Body of pancreas (tissue), 4 donors: ENCODE measurements at places on chromosomes 11 and 22. TPM values are rescaled to one million over a fixed set of nuclear protein-coding genes. Genes with fewer than 3 reads are reported as not detected.

The SHANK3 gene
- total RNA-seq = 15.5 TPM

The OR56A1 gene
- not detected for total RNA-seq

The GLYATL2 gene
- not detected for total RNA-seq

The MISFA gene
- not detected for total RNA-seq

The MS4A4A gene
- total RNA-seq = 1.3 TPM

The TBX10 gene
- not detected for total RNA-seq

The SEZ6L gene
- 0.52 TPM for total RNA-seq

The OR6A2 gene
- total RNA-seq = 2.3 TPM

The SPDYC gene
- not detected for total RNA-seq

GRCh38 chr11:89293965-89294679 is 116.4 kb downstream of the TYR start:
- DNase-seq = peak; percentile 26

GRCh38 chr22:23578306-23578705 is 1.8 kb downstream of the IGLL1 start:
- no peak for DNase-seq

DNA sequence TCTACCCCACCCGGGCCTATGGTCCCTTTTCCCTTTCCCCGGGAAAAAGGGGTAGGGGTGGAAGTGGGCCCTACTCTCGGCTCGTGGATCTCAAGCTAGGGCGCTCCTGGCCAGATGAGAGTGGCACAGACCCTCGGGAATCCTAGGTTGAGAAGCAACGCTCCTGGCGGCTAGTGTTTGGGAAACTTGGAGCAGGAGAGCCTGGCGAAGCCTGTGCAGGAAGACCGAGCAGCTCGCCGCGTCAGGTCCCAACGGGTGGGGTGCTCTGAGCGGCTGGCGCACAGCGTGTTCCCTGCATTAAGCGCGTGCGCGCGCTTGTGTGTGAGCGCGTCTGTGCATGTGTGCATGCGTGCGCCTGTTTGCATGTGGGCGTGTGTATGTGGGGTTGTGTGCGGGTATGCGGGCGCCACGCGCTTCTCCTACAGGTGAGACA is 7.1 kb upstream of the FLI1 start:
- DNase-seq = peak; percentile 37

DNA sequence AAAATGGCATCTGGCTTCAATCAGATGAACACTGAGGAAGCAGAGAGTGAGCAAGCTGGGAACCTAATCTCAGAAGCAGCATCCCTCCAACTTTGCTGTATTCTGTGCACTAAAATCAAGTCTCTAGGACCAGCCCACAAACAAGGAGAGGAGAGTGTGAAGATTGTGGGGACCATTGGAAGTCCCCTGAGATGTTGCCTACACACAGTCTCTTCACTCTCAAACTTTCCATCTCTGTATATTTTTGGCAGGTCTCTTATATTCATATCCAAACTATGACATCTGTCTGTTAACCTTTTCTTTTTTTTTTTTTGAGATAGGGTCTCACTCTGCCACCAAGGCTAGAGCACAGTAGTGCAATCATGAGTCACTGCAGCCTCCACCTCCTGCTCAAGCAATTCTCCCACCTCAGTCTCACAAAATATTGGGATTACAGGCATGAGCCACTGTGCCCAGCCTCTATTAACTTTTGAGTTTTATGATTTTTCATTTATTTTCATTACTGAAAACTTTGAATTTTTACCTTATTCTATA is 1096.4 kb downstream of the TBC1D22A start:
- no peak for DNase-seq

- no peak for DNase-seq
Observed at GRCh38 chr11:119797736-119798135, 68.7 kb upstream of the NECTIN1 start.

DNA sequence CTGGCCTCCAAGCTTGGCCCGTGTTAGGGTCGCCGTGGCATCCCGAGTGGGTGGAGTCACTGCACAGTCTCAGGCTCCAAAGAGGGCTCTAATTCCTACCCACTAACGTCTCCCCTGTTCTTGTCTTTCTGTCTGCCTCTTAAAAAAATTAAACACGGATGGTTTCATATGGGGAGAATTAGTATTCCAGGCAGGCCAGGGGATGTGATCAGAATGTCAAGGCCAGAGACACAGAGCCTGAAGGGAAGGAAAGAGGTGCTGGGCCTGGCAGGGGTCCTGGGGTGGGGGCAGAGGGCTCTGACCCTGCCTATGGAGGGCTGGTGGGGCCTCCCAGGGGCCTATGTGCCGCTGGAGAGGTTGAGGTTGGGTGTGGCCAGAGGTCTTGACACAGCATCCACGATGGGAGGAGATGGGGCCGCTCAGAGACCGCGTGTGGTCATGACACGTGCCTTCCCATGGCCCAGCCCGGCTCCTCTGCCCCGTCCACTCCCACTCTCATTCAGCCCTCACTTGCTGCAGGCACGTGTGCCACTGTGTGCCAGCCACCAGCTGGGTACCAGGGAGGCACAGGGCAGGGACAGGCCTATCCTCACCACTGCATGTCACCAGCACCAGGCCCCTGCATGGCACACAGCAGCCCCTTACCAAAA is 56.5 kb downstream of the FLRT1 start:
- DNase-seq = no peak

GRCh38 chr11:102495161-102496042 is 35.1 kb downstream of the MMP7 start:
- DNase-seq = peak; percentile 50

DNA sequence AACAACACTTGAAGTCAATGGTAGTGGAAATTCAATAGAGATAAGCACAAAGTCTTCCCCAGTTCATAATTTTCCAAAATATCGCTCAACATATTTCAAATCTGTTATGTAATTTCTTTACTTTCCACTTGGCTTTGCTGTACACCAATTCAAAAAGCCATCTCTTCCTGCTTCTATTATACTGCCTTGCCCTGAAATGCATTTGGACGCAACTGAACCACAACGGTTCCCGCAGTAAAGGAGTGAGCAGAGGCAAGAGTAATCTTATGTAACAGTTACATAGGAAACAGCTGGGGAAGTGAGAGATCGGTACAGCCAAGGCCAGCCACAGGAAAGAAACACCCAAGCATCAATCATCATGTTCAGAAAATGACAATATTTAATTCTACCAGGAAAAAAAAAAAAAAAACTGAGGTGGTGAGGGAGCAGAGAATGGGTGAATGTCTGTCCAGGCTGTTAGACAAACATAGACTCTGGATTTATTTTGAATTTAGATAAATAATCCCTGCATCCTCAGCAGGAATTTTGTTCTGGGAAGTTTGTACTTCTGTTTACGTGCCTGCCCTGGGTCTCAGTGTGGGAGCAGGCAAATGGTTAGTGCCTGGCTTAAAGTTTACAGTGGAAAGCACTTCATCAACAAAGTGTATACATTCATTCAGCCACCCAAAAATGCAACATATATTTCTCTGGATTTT is 392.2 kb downstream of the ETS1 start:
- DNase-seq = no peak

GRCh38 chr11:72234920-72235319 is 9.1 kb downstream of the PHOX2A start:
- no peak for DNase-seq

DNA sequence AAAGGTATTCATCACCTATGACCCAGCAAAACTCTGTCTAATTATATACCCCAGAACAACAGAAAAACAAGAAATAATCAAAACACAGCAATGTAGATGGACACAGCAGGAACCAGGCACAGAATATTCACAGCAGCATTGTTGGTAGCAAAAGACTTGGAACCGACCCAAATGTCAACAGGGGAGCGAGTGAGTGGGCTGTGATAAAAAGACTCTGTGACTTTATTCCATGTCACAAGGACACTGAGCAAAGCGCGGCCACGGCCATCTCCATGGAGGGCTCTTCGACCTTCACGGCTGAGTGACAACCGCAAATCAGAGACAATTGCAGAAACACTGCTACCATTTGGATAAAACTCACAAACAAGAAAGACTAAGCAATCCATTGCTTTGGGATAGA is 1373.1 kb downstream of the TBC1D22A start:
- DNase-seq = no peak

DNA sequence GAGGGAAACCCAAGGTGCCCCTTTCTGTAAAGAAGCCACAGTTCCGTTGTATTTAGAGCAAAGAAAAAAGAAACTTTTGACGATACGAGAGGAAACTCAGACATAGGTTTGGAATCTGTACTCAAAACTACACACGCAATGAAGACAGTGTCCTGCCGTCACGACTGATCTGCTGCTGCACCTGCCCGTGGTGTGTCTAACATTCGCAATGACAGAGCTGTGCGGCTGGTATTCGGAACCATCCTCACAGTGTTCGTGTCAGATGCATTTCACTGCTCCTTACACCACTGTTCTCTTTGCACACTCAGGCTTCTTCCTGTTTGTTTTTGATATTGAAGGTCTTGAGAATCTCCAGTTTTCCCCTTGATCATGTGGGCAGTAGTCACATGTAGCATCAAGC is 84.8 kb downstream of the RTL6 start:
- DNase-seq = no peak

- no peak for DNase-seq
Observed at GRCh38 chr11:102600666-102601065, 24.5 kb downstream of the MMP20 start.

DNA sequence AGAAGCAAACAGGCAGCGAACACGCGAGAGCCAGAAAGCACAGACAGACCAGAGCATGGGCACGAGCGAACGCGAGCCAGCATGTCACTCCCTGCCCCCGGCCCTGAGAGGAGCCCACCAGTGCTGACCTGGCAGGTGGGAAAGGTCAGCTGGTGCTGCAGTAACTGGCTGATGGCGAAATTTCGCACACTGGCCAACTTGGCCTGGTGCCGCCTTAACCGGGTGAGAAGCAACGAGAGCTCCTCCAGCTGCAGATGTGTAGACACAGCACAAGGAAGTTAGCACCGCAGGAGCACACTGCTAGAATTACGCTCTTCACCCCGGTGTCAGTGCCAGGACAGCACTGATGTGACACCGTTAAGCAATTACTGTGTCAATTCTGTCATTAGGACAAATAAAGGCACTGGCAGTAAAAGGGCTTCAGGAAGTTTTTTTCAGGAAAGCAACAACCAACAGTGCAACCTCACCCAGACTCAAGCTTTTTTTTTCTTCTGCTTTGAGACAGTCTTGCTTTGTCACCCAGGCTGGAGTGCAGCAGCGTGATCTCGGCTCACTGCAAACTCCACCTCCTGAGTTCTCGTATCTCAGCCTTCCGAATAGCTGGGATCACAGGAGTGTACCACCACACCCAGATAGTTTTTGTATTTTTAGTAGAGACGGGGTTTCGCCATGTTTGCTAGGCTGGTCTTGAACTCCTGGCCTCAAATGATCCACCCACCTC is 76.8 kb downstream of the C11orf58 start:
- peak; percentile 78 for DNase-seq

- no peak for DNase-seq
Observed at GRCh38 chr11:16262645-16262955, 93.7 kb downstream of the SOX6 start.

DNA sequence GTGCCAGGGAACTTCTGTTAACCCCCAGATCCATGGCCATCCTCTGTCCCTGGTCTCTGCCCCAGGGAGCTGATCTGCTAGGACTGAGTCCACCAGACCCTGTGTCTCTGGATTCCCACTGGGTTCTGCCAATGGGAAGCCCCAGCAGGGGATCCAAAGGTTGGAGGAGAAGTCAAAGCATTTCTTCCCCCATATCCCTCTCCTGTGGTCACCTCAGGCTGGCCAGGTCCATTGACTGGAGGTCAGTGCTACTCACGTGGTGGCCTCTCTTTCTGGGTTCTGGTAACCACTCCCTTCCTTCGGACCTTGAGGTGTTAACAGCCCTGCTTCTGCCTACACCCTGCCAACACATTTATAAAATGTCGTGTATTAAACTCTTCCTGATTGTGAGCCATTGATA is 69.7 kb upstream of the NECTIN1 start:
- DNase-seq = no peak
